ENCODE measurements at places on chromosomes 6 and 20.

GRCh38 chr6:5031150-5031549, 27.3 kb upstream of the RPP40 start:
- DNase-seq, result no peak

GRCh38 chr20:33532753-33533459, 43.0 kb downstream of the CBFA2T2 start:
- peak; percentile 15 for DNase-seq

- no peak for DNase-seq
These were observed 4.0 kb upstream of the COL9A3 start for GRCh38 chr20:62812907-62813200.

DNA sequence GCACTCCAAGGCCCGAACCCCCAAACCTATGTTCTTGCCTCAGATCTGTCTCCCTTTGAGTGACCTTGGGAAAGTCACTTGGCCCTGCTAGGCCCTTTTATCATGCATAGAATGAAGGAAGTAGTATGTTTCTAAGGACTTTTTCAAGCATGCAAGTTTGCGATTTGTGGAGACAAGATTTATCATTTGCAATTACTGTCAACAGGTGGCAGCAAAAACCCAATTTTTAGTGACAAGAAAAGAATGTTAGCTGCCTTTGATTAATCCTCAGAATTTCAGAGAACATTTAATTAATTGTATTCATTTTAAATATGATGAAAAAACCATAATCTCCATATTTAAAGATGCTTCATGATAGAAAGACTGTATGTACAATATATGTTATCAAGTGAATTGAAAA, 28.3 kb upstream of the PREP start:
- DNase-seq, result peak; percentile 84

GRCh38 chr6:130928158-130928912, 101.1 kb downstream of the SMLR1 start:
- no peak for DNase-seq

GRCh38 chr6:20154753-20155152, 57.5 kb downstream of the MBOAT1 start:
- DNase-seq, result no peak

GRCh38 chr6:55560290-55560885, 18.6 kb downstream of the HMGCLL1 start:
- DNase-seq, result no peak

GRCh38 chr6:39251406-39251805, 22.1 kb upstream of the KCNK5 start:
- no peak for DNase-seq

GRCh38 chr20:61730631-61731362, 334.9 kb downstream of the TAF4 start:
- no peak for DNase-seq

DNA sequence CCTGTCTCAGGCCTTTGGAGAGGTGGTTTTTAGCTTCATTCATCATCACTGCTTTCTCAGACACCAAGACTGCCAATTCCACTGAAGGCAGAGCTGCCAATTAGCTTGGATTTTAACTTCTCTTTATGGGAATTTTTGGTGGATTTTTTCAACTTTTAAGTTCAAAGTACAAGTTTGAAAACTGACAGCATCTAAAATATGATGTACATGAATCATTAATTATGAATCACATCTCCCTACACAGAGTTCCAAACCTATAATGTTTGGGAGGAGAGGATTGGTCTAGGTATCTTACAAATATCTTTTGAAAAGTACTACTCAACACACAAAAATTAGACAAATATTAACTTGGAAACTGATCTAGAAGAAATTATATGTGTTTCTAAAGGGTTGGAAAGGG, 25.5 kb downstream of the CNKSR3 start:
- no peak for DNase-seq
